Activated B cell treated with CpG ODN at 0.5 μM for 24 hours (primary cell): ENCODE measurements at places on chromosomes 4 and X. TPM values are rescaled to one million over a fixed set of nuclear protein-coding genes. Genes with fewer than 3 reads are reported as not detected.

RTL5 gene
- 2.9 TPM in 2 replicates for total RNA-seq

CXCR3 gene
- 5.4 and 6.4 TPM in 2 replicates for total RNA-seq

CDS1 gene
- total RNA-seq, result 0.16 TPM in 1 of 2 replicates, not detected in the other

MAGEA11 gene
- not detected in 2 replicates for total RNA-seq

LDB2 gene
- total RNA-seq, result not detected in 2 replicates

PABPC4L gene
- not detected in 2 replicates for total RNA-seq

BEND2 gene
- not detected in 2 replicates for total RNA-seq

CFAP99 gene
- total RNA-seq, result not detected in 2 replicates

TRIM60 gene
- total RNA-seq, result not detected in 2 replicates

DYNLT3 gene
- 17.7 and 19.1 TPM in 2 replicates for total RNA-seq

ASB11 gene
- not detected in 2 replicates for total RNA-seq

FHIP1A gene
- total RNA-seq, result 0.04 and 0.07 TPM in 2 replicates

MFAP3L gene
- total RNA-seq, result 0.44 and 1.0 TPM in 2 replicates

IL1RAPL1 gene
- not detected in 2 replicates for total RNA-seq

ANXA10 gene
- total RNA-seq, result not detected in 2 replicates

TECRL gene
- total RNA-seq, result not detected in 2 replicates

NDP gene
- not detected in 2 replicates for total RNA-seq

PCSK1N gene
- total RNA-seq, result not detected in 2 replicates

SH2D1A gene
- total RNA-seq, result not detected in 2 replicates

CTSO gene
- 12.6 and 12.9 TPM in 2 replicates for total RNA-seq

BTC gene
- not detected in 2 replicates for total RNA-seq

FAM133A gene
- total RNA-seq, result not detected in 2 replicates

RAB33A gene
- total RNA-seq, result 6.9 and 8.0 TPM in 2 replicates

SLC6A14 gene
- total RNA-seq, result not detected in 2 replicates

MPP1 gene
- total RNA-seq, result 5.8 and 7.2 TPM in 2 replicates

LPAR4 gene
- total RNA-seq, result 0.11 TPM in 1 of 2 replicates, not detected in the other

VCX gene
- not detected in 2 replicates for total RNA-seq

IDH3G gene
- 58.5 and 60.3 TPM in 2 replicates for total RNA-seq

TCP11X2 gene
- not detected in 2 replicates for total RNA-seq

HSD17B13 gene
- 0.17 and 0.35 TPM in 2 replicates for total RNA-seq
